ENCODE measurements at places on chromosomes 5 and 9.

DNA sequence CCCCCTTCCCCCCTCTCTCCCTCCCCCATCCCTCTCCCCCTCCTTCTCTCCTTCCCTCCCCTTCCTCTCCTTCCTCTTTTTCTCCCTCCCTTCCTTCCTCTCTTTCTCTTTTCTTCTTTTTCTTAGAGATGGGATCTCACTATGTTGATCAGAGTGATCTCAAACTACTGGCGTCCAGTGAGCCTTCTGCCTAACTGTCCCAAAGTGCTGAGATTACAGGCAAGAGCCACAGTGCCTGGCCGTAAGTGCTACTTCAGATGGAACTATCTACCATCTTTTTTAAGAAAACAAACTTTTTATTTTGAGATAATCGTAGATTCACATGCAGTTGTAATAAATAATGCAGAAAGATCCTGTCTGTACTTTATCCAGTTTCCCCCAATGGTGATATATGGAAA, 6.3 kb downstream of the RCL1 start:
- no peak for DNase-seq

- no peak for DNase-seq
Measured at GRCh38 chr5:176166427-176166826, 71.8 kb upstream of the SIMC1 start.

GRCh38 chr9:137370865-137371520, 52.0 kb downstream of the EXD3 start:
- DNase-seq = no peak

- no peak for DNase-seq
Measured at GRCh38 chr9:126638571-126639132, 24.9 kb downstream of the LMX1B start.

DNA sequence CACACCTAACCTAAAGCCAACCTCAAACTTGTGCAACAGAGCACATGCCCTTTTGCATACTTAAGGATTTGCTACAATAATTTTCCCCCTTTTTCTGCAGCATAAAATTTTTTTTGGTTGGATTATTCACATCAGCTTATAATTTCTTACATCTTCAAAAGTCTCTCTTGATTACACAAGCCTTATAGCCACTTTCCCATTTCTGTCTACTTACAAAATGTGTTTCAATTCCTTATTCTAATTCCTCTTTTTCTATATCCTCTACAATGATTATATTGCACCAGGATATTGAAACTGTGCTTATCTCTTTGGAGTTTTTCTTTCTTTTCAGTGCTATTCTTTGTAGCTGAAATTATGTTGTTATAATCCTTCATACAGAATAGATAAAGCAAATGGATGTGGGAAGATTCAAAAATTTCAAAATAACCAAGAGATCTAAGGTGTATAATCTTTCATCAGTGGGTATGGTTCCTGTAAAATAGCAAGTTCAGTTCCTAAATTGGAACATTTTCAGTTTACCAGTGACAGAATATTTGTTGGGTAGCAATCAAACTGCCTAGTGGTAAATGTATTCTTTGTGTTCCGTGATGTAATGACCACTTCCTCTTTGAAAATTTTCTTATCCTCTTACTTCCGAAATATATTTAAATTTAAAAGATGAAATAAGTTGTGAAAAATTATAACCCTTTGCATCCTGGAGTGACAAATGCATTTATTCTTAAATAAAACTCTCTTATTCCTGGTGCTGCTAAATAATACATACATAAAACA, 386.8 kb upstream of the CHD1 start:
- no peak for DNase-seq

- no peak for DNase-seq
Measured at GRCh38 chr5:169939731-169940130, 40.6 kb downstream of the INSYN2B start.

Measured in stimulated activated CD4-positive, alpha-beta T cell treated with anti-CD3 and anti-CD28 coated beads, Interleukin-1b, Interleukin-23, amount 100 ng/mL, for 4 hours (primary cell).